ENCODE measurements at places on chromosomes 16 and 17.

GRCh38 chr17:80225230-80225629 lies 5.0 kb downstream of the SLC26A11 start:
- no peak for DNase-seq

GRCh38 chr16:1029259-1029545 lies 43.3 kb upstream of the SSTR5 start:
- no peak for DNase-seq

- DNase-seq, result no peak
Measured at GRCh38 chr17:1493291-1493980, 950 bp upstream of the MYO1C start.

DNA sequence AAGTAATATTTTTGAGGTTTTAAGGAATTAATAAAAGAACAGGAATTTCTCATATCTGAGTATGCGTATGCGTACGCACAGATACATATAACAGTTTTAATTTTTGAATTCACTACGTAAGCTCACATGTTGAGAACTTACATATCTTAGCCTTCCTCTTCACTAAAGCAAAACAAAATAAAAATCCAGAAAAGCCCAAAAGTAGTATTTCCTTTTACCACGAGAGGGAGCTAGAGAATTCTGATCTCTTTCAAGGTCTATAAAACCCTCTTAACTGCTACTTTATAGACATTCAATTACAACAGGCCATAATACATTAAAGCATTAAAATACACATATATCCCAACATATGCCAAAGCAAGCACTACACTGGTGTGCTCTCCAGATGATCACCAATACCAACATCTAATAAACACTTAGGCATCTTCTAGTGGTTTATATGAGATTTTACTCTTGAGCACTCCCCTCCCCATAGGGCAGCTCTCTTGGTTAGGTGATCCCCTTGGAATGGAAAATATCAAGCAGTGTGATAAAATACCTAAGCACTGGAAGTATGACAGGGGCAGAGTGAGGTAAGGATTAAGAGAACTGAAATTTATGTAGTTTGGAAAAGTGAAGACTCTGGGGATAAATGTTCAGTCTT lies 94.0 kb downstream of the SKAP1 start:
- DNase-seq, result peak; percentile 75

DNA sequence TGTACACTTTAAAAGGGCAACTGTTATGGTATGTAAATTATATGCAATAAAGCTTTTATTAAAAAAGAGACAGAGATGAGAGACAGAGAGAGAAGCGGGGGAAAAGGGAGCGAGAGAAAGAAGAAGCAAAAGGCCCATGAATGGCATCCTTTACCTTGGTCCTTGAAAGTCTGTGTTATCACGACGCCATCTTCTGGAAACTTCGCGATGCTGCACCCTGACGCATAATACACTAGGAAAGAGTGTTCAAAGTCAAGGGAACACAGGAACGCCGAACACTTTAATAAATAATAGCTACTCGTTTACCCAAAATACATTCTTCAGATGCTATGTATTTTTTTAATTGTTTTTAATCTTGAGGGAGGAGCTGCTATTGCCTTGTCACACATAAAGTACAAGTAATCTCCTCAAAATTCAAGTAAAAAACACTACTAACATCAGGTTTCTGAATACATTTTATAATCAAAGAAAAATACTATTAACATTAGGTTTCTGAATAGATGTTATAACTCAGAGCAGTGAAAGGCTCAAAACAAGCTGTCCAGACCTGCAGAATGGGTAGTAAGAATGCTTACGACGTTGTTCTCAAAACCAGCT lies 23.0 kb upstream of the SLC38A8 start:
- DNase-seq, result peak; percentile 19

DNA sequence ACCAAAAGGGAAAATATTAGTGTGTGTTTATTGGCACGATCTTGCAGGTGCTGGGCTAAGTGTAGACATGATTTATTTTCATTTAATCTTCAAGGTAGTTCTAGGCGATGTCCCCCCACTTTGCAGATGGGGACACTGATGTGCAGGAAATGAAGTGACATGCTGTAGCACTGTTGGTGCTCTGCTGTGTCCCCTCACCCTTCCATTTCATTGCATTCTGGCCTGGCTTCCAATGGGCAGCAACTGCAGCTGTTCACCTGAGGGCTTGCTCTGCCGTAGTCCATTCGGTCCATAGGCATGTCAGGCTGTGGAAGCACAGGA lies 123.9 kb downstream of the PRKCB start:
- DNase-seq, result no peak

GRCh38 chr17:2631211-2631610 lies 37.8 kb downstream of the PAFAH1B1 start:
- no peak for DNase-seq

- no peak for DNase-seq
Measured at GRCh38 chr17:38753071-38753506, 548 bp downstream of the PSMB3 start.

- peak; percentile 54 for DNase-seq
Measured at GRCh38 chr17:27475070-27475673, 18.9 kb downstream of the KSR1 start.

DNA sequence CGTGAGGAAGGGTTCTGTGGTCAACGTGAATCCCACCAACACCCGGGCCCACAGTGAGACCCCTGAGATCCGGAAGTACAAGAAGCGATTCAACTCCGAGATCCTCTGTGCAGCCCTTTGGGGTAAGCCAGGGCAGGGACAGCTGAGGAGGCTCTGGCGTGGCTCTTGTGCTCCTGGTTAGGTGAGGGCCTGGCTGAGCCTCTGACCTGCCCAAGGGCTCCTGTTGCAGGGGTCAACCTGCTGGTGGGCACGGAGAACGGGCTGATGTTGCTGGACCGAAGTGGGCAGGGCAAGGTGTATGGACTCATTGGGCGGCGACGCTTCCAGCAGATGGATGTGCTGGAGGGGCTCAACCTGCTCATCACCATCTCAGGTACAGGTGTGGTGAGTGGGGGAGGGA lies 4.2 kb upstream of the C17orf107 start:
- DNase-seq, result no peak

- DNase-seq, result no peak
Measured at GRCh38 chr17:82281502-82282238, 8.2 kb upstream of the CSNK1D start.

DNA sequence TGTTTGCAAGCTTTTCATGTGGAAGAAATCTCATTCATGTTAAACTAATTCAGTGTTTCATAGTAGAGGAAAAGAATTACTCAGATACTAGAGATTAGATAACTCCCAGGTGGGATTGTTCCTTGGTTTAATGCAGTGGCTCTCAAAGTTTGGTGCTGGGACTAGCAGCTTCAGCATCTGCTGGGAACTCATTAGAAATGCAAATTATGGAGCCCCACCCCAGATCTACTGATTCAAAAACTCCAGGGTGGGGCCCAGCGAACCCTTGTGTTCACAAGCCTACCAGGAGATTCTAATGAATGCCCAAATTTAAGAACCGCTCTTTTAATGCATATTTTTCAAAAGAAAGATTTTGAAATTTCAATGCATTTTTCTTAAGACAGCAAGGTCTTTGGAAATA lies 253.4 kb upstream of the CNTNAP4 start:
- peak; percentile 11 for DNase-seq

- DNase-seq, result no peak
Measured at GRCh38 chr16:15493466-15494180, 59.2 kb downstream of the BMERB1 start.

DNA sequence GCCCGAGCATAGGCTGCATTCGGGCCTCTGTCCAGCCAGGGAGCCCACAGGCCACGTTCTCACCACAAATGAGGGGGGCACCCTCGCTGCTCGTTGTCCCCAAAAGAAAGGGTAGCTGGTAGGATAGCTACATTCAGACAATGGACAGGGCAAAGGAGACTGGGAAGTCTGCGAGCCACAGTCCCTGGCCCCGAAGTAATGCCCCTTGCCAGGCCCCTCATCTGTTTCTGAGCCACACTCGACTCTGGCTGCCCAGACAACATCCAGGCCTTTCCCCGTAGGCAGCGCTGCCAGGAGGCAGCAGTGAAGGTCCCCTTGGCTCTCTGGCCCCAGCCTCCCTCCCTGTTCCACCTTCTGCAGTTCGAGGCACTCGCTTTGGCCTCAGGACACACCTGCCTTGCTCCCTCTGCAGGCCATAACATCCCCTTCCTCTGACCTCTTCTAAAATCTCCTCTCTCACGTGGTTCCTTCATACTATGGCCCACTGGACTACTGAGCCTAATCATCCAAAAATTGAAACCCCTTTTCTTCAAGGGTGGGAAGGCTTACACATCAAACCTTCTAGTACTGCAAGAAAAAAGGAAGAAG lies 12.2 kb downstream of the AIPL1 start:
- no peak for DNase-seq

GRCh38 chr16:56320811-56321558 lies 104.4 kb downstream of the AMFR start:
- no peak for DNase-seq

DNA sequence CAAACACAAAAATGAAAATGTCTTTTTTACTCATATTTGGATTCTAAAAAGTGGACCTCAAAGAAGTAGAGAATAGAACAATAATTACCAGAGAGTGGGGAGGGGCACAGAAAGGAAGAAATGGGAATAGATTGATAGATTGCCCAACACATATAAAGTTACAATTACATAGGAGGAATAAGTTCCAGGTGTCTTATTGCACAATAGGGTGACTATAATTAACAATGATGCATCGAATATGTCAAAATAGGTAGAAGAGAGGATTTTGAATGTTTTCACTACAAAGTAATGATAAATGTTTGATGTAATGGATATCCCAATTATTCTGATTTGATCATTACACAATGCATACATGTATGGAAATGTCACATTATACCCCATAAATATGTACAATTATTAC lies 556.0 kb downstream of the CDH8 start:
- DNase-seq, result no peak

DNA sequence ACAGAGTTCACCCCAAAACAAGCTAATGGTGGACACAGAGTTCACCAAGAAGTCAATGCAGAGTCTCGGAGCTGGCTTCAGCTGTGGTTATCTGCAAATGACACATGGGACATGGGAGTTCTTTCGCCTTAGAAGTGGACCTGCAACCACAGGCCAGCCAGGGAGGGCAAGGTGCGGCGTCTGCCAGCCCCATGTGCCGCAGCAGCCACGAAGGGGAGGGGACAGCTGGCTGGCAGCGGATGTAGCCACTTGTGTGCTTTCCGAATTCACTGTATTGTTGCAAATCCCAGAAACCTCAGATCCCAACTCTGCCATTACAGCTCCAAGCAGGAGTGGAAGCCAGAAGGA lies 24.8 kb downstream of the LMF1 start:
- DNase-seq, result no peak

DNA sequence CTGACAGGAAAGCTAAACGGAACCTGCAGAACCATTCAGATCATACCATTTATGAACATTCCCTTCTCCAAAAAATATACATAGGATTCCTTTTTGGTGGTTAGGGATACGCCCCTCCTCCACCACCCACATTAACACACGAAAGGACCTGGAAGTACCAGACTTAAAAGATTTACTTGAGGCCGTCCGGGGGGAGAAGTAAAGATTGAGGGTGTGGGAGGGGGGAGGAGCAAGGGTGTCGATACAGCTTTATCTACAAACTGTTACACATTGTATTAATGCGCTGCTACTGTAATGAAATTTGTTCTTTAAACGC lies 537 bp downstream of the PALB2 start:
- no peak for DNase-seq

- no peak for DNase-seq
Measured at GRCh38 chr17:15273141-15273793, 8.1 kb upstream of the PMP22 start.

- no peak for DNase-seq
Measured at GRCh38 chr17:55144518-55144917, 120.2 kb upstream of the HLF start.

- no peak for DNase-seq
Measured at GRCh38 chr17:76189247-76189646, 48.2 kb upstream of the FOXJ1 start.

- DNase-seq, result no peak
Measured at GRCh38 chr16:49204191-49204590, 77.4 kb downstream of the CBLN1 start.

DNA sequence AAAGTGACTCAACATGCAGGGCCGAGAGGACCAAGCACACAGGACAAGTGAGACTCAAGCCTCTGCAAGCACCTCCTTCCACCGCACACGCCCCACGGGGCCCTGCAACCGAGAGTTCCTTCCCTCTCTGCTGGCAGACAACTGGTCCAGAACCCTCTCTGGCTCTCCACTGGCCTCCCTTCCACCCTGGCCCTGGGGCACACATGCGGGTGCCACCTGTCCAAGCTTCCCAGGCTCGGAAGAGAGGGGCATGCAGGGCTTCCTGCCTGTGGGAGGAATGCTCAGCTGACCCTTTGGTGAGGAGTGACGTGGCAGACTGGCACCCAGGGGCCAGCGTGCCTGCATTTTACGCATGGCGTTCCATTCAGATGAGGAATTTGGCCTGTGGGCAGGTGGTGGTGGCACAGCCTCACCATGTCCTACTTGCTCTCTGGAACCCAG lies 59.8 kb downstream of the PIPOX start:
- DNase-seq, result no peak

DNA sequence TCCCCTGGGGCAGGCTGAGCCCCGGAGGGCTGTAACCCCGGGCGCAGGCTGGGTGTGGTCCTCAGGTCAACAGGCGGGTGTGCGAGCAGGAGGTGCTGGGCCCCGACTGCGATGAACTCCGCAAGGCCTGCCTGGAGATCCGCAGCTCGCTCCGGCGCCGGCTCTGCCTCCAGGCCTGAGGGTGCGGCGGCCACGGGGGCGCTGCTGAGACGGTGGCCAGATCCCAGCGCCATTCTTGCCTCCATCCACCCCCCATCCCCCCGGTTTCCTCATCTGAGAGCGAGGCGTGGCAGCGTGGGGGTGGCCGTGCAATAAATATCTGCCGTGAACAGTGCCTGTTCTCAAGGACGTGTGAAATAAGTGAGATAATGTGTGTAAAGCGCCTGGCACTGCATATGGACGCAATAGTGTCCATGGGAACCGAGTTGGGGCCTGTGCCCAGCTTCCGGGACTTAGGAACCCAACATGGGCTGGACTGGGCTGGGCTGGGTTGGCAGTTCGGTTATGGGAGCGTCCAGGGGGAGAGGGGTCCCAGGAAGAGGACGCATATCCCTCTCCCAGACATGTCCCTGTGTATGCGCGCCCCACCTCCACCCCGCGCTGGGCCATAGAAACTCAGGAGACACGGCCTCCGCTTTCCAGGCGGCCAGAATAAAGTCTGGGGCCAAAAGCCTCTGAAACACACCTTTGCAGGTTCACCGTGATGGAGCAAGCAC lies 15.0 kb downstream of the ZNF213 start:
- no peak for DNase-seq

- DNase-seq, result no peak
Measured at GRCh38 chr16:30659507-30660423, 1.5 kb downstream of the FBRS start.

GRCh38 chr17:44807093-44807816 lies 22.8 kb downstream of the GJC1 start:
- DNase-seq, result no peak

DNA sequence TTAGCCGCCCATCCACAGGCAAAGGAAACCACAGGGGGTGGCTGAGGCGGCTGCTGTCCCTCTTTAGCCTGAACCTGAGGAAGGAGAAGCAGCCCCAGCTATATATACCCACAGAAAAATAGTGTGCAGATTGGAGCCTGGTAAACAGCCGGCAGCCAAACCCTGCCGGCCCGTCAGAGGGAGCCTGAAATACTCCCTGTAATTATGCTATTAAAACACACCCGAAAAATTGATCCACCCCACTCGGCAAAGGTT lies 6.8 kb downstream of the PIEZO1 start:
- no peak for DNase-seq

- no peak for DNase-seq
Measured at GRCh38 chr16:81748476-81749198, 30.5 kb upstream of the PLCG2 start.
